Fibroblast of lung (primary cell): ENCODE measurements at places on chromosomes 4 and X. TPM values are rescaled to one million over a fixed set of nuclear protein-coding genes. Genes with fewer than 3 reads are reported as not detected.
A peak's percentile ranks its signal among the peaks of the same experiment; 100 is the strongest.

DNA sequence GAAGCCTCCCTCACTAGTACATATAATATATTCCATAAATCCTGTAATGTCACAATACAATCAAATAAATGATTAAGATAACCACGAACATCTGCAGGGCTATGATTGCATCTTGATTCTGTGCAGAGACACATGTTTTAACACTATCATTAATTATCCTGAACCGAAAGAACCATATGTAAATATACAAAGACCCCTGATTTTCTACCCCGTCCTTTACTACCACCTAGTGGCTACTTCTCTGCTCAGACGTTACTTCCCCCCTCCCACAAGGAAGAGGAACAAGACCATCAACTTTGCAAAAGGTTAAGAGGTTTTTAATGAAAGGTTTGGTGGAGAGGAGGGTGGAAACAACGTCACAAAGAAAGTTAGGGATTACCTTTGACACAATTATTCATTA is 134.0 kb downstream of the COL4A6 start:
- peak; percentile 58 for DNase-seq

The RHOXF1 gene
- not detected in 2 replicates for total RNA-seq

GRCh38 chr4:38113132-38113531 is 152.9 kb downstream of the PTTG2 start:
- DNase-seq: no peak

DNA sequence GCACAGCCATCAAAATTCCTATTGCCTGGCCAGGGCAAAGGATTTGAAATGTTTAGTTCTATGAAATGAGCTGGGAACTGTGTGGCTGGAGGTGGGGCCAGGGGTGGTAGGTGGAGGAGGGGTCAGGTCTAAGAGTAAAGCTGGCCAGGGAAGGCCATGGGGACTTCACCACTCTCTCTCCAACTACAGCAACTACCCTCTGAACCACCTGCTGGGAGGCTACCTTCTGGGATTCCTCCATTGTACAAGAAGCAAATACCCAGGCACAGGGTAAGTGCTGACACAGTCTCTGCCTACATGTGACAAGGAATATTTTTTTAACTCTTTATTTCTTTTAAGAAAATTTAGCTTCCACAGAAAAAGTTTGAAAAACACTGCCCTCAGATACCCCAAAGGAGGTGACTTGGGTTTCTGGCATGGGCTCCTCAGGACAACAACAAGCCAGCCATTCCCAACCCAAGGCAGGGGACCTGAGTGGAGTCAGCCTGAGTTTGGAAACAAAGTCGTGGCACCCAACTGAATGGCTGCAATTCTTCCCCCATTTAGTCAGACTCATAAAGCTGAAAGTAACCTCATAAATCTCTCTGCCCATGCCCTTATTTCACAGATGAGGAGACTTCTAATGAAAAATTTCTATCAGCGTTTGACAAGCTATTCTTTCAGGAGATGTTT is 593.8 kb upstream of the DIPK2B start:
- DNase-seq: no peak

The GAGE12H gene
- total RNA-seq: not detected in 2 replicates

The PABPC1L2B gene
- total RNA-seq: not detected in 2 replicates

The SLC30A9 gene
- 41.9 and 56.5 TPM in 2 replicates for total RNA-seq

GRCh38 chr4:126533146-126533805 is 1099.5 kb upstream of the INTU start:
- peak; percentile 9 for DNase-seq

DNA sequence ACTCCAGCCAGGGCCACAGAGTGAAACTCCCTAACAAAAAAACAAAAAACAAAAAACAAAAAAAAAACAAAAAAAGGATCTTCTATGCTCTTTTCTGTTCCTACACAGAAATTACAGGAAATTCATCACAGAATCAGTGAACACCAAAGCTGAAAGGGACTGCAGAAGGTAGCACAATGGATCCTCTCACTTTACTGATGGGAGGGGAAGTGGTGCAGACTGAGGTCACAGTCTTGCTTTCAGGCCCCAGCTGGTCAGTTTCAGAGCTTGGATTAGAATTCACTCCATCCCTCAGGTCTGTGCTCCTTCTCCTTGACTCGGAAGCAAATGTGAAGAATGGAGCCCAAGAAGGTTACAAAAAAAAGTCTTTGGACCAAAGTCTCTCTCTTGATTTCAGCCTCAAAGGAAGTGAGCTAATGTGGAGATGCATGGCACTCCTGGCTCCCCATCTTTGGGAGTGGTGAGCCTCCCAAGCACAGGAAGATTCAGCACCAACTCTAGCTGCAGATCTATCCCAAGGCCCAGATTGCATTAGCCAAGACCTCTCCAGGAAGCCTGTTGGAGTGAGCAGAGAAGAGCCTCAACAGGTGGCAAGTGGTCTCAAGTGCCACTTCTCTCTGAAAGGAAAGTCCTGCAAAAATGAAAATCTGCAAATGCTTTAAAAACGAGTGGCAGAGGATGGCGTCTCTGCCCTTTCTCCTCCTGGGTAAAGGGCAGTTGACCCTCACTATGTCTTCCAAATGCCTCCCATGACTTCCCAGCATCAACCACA is 176.0 kb downstream of the MAML3 start:
- DNase-seq: no peak

DNA sequence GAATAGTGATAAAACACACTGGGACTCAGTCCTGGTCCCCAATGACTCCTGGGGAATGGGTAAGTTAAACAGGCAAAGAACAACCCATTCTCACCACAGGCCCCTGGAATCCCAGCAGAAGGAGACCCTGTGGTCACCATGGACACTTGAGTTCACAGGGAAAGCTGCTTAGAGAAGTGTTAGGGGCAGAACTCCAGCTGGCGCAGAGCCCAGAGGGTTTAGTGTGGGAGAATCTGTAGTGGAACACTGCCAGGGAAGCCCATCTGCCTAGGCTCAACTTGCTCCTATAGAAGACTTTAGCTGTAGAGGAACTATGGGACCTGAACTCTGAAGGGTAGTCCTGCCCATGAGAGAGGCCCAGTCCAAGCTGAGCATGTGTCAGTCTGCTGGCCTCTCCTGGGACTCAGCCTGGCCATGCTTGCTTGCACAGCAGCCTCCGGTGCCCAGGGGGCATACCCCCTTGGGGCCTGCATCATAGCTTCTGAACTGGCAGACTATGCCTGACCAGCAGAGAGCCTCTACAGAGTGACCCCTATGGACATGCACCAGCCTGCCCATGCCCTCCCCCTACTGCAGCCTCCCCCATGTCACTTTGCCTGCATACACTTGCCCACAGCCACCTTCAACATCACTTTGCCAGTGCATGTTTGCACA is 343.5 kb downstream of the IDS start:
- DNase-seq: no peak

DNA sequence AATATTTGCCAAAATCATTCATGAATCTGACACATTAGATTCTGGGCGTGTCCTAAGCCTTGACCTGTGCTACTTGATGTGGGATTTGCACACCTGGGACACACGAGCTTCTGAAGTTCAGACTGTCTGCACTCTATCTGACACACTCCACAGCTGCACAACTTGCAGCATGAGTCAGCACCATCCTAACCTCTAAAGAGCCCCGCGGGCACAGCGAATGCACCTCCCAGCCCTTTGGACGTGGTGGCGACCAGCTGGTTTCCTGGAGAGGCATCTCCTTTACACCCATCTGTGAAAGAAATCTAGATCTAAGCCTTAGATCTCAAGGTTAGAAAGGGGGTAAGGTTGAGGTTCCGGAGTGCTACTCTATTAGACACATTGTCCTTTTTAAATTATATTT is 69.2 kb downstream of the SORBS2 start:
- DNase-seq: peak; percentile 64

The DKK2 gene
- under 0.01 and 1.2 TPM in 2 replicates for total RNA-seq
